ENCODE measurements at places on chromosomes 1 and 21.

- no peak for DNase-seq
Observed at GRCh38 chr1:206460836-206461426, 9.3 kb upstream of the IKBKE start.

- no peak for DNase-seq
Observed at GRCh38 chr1:111737216-111738132, 1.7 kb downstream of the INKA2 start.

GRCh38 chr1:110076789-110077500 lies 6.5 kb upstream of the ALX3 start:
- DNase-seq = no peak

DNA sequence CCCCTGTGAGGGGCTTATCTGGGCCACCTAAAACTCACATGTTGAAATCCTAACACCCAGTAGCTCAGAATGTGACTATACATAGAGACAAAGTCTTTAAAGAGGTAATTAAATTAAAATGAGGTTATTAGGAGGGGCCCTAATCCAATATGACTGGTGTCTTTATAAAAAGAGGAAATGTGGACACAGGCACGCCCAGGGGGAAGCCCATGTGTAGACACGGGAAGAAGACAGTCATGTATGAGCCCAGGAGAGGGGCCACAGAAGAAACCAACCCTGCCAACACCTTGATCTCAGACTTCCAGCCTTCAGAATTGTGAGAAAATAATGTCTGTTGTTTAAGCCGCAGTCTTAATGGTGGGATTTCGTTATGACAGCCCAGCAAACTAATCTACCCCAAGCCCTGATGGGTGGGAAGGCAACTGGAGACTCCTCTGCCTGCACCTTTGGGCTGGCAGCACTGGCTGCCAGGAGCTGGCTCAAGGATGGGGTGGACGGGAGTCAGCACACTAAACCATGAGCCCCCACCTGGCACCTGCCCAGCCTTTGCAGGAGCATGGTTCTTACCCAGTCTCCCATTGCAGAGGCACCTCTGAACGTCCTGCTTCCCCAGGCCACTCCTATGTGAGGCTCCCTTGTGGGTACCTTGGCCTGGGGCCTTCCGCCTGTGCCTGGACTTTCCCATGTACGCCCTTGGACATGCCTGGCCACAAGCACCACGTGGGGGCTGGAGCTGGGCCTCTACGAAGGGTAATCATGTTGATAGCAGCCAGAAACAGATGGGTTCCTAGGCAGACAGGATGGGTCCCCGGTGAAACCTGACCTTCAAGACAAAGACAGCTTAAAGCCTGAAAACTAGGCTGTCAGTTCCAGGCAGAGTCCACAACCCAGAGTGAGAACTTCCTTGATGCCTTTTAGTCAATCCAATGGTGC lies 57.1 kb upstream of the DMRTB1 start:
- DNase-seq = no peak

DNA sequence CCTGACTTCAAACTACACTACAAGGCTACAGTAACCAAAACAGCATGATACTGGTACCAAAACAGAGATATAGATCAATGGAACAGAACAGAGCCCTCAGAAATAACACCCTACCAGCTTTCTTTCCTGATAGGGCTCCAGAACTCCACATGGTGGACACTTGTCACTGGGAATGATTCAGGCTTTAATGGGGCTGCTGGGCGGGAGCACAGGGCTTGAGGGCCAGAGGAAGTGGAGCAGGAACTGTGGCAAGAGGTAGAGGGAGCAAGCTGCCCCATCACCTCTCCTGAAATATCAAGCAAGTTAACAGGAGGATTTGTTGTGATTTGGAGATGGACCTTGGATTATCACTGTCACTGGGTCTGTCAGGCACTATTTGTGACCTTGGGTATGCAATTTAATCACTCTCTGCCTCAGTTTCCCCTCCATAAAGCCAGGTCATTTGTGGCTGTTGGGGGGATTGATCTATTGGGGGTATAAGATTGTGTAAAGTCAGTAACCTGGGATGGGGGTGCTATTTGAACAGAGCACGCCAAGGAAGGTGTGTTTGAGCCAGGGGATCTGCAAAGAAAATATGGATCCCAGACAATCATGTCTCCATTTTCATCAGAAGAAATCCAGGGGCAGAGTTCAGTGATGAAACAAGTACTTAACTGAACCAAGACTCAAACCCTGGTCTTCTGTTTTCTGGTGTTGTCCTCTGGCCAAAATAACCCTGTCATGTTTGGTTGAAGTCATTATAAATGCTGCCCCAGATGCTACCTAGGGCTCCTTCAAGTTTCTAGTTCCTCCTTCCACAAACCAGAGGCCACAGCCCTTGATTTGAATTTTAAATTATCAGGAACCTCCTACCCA lies 25.2 kb downstream of the ETS2 start:
- no peak for DNase-seq

- DNase-seq = no peak
Observed at GRCh38 chr1:69567652-69568420, at the start of gene LRRC7. Gene LRRC7 (plus strand): TSS chr1:69567922. CDS start chr1:69568640, 718 bp downstream.

GRCh38 chr1:245760301-245760700 lies 605.5 kb downstream of the KIF26B start:
- DNase-seq = no peak

Measured in activated naive CD4-positive, alpha-beta T cell treated with Interleukin-2 at 50 U/mL for 16 hours (primary cell).